ENCODE measurements at places on chromosomes 12 and 14.

GRCh38 chr14:66380143-66380542 lies 106.0 kb upstream of the CCDC196 start:
- no peak for DNase-seq

DNA sequence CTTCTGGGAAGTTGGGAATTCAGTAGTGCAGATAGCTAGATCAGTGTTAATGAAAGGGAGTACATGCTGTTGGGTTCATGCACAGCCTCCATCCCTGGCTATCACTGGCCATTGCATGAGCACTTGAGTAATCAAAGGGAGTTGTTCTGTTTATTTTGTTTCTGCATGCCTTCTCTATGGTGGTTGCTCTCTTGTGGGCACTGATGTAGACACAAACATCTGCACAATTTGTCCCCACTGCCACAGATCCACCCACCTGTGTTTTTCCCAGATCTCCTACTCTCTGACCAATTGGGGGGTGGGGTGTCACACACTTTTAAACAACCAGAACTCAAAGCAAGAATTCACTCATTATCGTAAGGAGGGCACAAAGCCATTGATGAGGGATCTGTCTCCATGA lies 89.7 kb upstream of the DHRS4 start:
- no peak for DNase-seq

GRCh38 chr12:94973221-94973620 lies 30.3 kb downstream of the NDUFA12 start:
- DNase-seq = no peak

GRCh38 chr14:50031602-50032313 lies 84.6 kb downstream of the VCPKMT start:
- no peak for DNase-seq

DNA sequence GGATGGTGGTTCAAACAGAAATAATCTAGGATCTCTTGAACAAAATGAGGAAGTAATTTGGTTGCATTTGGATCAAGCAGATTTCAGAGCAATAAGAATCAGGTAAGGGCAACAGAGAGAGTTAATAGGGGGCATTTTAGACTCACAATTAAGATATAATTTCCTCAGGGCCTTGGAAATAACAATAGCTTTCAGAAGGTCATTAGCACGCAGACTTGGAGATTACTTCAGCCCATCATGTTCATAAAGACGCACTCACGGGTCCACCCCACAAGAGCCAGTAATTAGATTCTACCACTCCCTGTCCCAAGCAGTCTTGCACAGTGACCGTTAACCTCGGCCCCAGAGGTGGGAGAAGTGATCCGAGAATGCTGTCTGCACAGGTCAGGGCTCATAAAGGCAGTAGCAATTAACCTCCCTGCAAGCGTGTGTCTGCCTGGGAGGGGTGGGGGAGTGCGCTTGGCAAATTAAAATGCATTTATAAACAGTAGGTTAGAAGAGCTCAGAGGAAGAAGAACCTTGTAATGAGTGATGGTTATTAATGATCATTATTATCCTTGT lies 125.7 kb upstream of the CCDC196 start:
- no peak for DNase-seq

GRCh38 chr12:124586756-124587155 lies 19.3 kb upstream of the NCOR2 start:
- no peak for DNase-seq

GRCh38 chr12:79925492-79925891 lies 9.4 kb downstream of the PPP1R12A start:
- no peak for DNase-seq

- DNase-seq = no peak
These were observed 255.3 kb downstream of the AEBP2 start for GRCh38 chr12:19694627-19695026.

DNA sequence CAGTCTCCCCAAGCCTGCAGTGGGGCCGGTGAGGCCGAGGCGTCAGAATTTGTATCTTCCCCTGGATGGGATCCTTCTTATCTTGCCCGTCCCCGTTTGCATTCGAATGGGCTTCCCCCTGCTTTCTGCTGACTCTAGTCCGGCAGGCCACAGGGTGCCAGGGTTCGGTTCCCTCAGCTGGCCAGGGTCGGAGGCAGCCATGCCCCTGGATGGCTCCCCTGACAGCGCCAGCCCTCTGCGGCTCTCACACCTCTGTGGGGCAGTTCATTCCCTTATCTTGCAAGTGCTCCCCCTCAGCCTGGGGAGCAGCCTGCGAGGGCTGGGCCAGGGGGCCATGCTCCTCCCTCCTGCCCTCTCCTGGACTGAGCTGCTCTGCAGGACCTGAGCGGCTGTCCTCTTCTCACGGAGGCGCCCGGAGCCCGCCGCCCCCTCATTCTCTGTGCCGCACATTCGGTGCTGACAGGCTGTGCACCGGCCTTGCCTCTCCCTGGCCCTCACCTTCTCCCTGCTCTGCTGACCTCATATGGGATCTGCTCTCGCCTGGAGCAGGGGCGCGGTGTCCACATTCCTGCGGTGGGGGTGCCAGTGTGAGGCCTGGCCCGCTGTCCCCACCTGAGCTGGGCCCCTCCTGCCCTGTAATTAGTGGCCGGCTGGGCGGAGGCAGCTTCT lies 32.8 kb downstream of the KIF26A start:
- no peak for DNase-seq

DNA sequence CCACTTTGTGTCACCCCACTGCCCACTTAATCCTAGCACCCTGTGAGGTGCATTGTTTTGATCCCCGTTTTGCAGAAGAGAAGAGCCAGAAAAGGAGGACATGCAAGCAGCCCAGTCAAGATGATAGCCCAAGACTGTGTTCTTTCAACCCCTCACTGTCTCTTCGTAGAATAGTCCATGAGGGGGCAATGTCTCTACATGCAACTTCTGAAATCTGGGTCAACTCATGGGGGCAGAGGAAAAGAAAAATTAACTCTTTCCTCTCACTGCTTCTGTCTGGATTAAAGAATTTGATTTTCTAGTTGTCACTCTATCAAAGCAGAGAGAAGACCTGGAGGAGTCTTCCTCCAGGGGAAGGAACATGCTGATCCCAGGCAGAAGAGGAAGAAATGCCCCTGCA lies 229.6 kb upstream of the NOS1 start:
- no peak for DNase-seq

Measured in neural crest cell (in vitro differentiated cells).